ENCODE measurements at places on chromosomes 4 and X.
A peak's percentile ranks its signal among the peaks of the same experiment; 100 is the strongest.

DNA sequence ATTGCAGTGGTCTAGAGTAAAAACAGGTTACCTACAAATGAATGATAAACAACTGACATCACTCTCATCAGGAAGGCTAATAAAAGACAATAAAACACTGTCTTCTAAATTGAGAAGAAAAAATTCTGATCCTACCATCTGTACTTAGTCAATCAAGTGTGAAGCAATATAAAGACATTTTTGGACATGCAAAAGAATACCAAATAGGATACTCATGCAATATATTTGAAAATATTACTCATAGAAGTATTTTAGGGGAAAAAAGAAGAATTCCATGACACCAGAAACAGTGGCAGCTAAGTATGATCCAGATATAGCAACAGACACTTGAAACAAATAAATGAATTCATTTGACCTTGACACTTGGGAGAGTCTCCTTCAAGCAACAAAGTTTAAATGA, 63.8 kb upstream of the FAM120C start:
- DNase-seq, result no peak

DNA sequence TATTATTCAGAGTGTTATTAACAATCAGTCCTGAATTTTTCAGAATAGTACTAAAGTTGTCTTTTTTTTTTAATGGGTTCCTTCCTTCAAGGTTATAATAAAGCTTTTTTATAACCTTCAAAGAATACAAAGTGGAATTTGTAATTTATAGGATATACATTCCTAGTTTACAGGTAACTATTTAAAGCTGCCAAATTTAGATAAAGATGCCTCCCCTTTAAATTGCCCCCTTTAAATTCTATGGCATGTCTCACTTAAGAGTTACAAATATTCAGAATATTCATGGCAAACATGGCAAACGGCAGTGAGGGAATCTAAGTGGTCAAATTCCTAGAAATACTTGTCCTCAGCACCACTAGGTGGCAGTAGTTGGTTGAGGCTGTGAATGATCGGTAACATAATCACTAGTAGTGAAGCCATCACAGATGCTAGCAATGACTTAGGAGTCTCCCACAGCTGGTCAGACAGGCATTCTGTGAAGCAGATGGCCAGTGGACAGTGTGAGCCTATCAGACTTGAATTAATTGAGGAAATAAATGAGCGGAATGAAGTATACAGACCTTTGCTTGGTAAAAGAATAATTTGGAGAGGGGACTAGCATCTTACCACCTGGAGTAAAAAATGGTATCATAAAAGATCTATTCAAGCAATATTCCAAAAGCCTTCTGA, 86.4 kb downstream of the CBR4 start:
- DNase-seq, result peak; percentile 43

- no peak for DNase-seq
Measured at GRCh38 chr4:81355136-81355535, 116.6 kb downstream of the RASGEF1B start.

DNA sequence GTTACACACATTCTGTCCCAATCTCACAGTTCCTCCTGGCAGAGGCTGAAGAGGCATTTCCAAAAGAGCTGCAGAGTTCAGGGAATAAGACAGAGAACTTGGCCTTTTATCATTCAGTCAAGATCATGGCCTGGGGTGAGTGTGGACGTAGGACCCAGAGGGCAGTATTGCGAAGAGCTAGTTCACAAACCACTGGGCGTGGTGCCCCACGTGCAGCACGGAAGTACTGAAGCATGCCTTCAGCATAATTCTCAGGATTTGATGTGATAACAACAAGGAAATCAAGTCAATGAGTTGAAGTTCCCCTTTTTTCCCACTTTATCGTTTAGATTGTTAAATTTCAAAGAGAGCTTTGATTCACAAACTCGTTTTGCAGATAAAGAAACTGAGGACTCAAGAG, 117.7 kb downstream of the RELL1 start:
- no peak for DNase-seq

- DNase-seq, result no peak
Measured at GRCh38 chrX:147738265-147738664, 173.5 kb upstream of the FMR1 start.

GRCh38 chrX:153922932-153923857, 2.9 kb downstream of the ARHGAP4 start:
- no peak for DNase-seq

DNA sequence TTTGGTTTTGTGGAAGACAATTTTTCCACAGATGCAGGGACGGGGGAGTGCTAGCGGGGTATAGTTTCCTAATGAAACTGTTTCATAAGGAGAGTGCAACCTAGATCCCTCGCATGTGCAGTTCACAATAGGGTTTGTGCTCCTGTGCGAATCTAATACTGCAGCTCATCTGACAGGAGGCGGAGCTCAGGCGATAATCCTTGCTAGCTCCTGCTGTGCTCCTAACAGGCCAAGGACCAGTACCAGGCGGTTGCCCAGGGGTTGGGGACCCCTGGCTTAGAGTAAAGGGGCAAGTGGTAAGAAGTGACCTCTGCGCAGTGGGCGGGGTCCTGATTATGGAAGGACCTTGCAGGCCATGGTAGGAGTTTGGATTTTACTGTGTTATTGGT, 3.8 kb downstream of the SCML1 start:
- no peak for DNase-seq

DNA sequence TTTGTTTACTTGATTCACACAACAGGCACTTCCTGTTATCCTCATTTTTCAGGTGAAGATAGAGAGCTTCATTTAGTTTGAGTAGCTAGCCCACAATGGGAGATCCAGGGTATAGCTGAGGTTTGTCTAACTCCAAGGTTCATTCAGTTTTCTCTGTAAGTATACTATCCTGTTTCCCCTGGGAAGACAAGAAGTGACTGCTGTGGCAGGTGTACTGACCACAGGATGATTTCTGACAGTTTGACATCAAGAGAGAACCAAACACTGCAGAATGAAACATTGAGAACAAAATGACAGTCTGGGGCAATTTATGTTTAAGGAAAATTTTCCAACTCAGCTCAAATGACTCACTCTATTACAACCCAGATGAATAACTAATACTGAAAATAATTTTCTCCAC, 958.0 kb downstream of the STPG2 start:
- DNase-seq, result no peak

- no peak for DNase-seq
Measured at GRCh38 chrX:121032531-121032930, 14.9 kb upstream of the GLUD2 start.

DNA sequence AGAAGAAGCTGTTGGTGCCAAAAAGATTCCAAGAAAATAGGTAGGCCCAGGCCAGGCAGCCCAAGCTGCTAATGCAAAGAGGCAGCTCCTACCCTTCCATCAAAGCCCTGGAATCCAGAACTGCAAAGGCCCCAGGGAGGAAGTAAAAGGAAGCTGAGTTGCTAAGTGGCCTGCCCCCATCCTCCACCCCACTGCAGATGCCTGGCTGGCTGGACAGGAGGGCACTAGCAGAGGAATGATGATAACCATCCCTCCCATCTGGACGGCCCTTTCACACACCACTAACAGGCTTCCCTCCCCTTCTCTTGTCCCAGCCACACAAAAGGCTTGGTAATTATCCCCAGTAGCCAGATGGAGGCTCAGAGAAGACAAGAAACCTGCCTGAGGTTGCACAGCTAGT, 32.4 kb upstream of the PJA1 start:
- no peak for DNase-seq

GRCh38 chr4:3671571-3672464, 94.4 kb upstream of the ADRA2C start:
- DNase-seq, result no peak

DNA sequence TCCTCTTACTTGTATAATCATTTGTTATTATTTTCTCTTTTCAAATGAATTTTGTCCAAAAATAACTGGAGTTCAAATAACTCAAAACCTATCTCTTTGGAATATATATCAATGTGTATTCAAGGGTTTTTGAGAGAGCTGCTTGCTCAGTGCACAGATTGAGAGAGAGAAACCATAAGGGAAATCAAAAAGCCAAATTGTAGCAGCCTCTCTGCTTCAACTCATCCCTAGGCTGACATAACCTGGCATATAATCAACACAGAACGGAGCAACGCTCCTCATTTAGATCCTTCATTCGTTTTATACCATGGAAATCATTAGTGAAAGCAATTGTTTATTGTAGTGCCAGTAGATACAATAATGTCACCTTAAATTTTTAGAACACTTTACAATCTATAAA, 1.8 kb upstream of the GPM6A start:
- no peak for DNase-seq

- no peak for DNase-seq
Measured at GRCh38 chr4:176875446-176875930, 82.8 kb upstream of the VEGFC start.

GRCh38 chrX:11398785-11399184, 105.6 kb downstream of the AMELX start:
- no peak for DNase-seq

DNA sequence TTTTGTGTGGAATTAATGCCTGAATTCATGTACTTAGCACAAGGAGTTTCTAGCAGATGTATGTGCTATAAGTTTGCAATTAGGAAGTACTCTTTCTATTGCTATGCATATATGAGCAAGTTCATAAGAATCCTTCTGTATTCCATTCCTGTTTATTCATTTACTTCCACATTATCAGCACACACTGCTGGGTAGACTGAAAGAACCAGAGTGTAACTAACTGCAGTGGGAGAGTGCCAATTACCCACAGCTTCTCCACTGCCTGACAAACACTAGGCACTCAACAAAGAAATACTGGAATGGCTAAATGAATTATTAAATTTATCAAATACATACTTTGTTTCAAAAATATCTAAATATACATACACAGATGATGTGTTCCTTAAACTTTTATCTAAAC, 219.6 kb downstream of the CAMK2D start:
- no peak for DNase-seq

DNA sequence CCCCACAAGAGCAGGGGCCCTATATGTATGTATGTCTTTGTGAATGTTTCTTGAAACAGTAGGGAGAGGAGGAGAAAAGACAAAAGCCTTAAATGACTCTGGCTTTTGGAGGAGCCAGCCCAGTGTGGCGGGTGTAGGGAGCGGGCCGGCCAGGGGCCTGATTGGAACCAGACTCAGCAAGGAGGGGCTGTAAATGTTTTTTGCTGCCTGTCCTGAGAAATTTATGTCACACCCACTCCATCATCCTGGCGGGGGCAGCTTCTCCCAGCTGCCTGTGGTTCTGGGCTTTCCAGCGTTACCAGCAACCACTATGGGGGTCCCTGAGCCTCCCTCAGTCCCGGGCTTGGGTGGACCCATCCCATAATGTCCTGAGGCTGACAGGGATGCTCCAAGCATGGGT, 130.8 kb downstream of the PJA1 start:
- DNase-seq, result no peak

GRCh38 chrX:45143455-45143854, 57.2 kb downstream of the DIPK2B start:
- DNase-seq, result no peak

DNA sequence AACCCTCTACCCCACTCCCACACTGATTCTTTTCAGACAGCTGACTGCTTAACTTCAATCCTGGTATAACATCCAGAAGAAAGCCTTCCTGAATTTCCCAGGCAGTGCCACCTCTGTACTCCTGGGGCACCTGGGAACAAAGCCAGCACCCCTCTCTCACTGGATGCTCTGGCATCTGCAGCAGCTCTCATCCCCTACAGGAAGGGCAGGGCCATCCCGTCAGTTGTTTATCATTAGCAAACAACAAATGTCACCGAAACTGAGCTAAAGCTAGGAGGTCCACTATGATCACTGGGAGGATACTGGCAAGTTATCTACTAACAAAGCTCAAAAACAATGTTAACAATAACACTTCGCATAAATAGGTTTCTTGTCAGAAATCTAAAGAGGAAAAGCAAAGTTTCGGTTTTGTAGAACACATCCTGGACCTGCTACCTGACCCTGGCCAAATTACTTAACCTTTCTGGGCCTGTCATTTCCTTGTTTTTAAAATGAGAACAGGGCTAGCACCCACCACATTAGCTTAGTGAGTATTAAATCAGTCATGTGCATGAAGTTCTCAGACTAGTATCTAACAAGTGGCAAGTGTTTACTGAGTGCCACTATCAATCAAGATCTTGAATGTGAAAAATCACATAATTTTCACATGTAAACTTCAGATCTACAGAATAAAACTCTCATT, 86.6 kb downstream of the NR3C2 start:
- no peak for DNase-seq

DNA sequence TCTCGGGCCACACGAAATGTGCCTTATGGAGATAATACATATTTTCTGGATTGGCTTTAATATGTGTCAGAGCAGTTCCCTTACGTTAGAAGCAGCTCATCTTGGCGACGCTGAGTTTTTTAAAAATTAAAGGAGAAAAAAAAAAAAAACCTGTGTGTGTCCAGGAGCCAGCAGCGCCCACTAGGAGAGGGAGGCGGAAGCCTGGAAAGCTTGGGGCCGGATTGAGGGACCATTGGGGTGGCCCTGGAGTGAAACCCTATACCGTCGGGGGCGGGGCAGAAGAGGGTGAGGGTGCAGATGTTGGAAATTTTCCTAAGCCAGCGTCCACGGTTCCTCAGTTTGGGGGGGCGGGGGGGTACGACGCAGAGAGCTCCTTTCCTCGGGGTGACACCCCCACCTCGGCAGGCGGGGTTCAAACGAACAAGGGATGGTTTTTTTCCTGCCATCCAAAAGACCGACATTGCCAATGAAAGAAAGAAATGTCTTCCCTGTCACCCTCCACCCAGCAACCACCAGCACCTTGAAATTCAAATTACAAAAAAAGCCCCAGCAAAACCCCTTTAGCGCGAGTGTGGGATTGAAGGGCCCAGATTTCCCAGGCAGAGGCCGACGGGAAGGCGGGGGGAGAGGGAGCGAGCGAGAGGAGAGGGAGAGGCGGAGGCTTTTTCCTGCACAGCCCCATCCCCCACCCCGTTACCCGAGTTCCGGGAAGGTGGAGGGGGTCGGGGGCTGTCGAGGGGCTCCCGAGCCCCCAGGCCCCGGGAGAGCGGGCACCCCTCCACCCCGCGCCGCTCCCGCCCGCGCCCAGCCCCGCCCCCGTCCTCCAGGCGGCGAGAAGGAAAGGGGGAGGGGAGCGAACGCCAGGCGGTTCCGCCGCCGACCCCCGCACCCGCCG, 859 bp downstream of the SMARCA1 start:
- DNase-seq, result peak; percentile 17

GRCh38 chrX:147914591-147914990, 2.9 kb downstream of the FMR1 start:
- DNase-seq, result no peak

DNA sequence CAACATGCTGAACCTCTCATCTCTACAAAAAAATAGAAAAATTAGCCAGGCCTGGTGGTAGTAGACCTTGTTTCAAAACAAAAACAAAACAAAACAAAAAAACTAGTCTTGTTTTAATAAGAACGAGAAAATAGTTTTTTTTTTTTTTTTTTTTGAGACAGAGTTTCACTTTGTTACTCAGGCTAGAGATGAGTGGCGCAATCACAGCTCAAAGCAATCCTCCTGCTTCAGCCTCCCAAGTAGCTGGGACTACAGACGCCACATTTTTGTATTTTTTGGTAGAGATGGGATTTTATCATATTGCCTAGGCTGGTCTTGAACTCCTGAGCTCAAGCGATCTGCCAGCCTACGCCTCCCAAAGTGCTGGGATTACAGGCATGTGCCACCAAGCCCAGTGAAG, 47.7 kb upstream of the UGDH start:
- DNase-seq, result no peak
